ENCODE measurements at places on chromosomes 12 and 14.

- no peak for DNase-seq
Observed at GRCh38 chr12:3768911-3769447, 16.1 kb upstream of the CRACR2A start.

GRCh38 chr12:19031032-19031431 lies 98.5 kb upstream of the PLEKHA5 start:
- DNase-seq: no peak

DNA sequence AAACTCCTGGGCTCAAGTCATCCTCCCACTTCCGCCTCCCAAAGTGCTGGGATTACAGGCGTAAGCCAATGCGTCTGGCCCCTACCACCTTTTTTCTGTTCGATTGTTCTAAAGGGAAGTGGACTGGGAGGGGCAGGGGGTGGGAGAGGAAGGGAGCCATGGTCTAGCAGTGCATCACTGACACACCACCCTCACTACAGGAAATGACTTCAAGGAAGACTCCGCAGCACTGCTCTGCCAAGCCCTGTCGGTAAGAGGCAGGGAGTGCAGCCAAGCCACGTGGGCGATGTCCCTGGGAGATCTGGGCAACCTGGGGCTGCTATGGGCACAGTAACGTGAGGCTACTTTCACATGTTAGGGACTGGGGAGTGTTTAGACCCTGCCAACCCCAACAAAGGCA lies 18.0 kb downstream of the LRRC74A start:
- peak; percentile 49 for DNase-seq

DNA sequence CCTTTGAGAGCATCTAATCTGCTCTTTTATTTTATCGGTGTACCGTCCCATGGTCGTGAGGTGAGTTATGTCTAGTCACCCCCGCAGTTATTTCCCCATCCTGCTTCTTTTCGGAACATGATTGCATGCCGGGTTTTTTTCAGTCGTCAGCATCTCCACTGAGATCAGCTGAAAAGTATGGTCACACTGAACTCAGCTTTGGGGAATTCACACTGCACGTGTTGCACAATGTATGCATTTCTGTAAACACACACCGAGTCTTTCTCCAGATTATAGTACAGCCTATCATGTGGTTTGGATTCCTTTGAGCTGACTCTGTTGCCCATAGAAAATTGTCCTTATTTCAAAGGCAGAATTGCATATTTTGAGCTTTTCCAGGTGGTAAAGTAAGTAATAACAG lies 24.6 kb downstream of the PLXNC1 start:
- no peak for DNase-seq

- DNase-seq: no peak
Observed at GRCh38 chr12:108728820-108729611, 2.3 kb downstream of the CORO1C start.

- no peak for DNase-seq
Observed at GRCh38 chr12:105141320-105141922, 33.9 kb downstream of the WASHC4 start.

DNA sequence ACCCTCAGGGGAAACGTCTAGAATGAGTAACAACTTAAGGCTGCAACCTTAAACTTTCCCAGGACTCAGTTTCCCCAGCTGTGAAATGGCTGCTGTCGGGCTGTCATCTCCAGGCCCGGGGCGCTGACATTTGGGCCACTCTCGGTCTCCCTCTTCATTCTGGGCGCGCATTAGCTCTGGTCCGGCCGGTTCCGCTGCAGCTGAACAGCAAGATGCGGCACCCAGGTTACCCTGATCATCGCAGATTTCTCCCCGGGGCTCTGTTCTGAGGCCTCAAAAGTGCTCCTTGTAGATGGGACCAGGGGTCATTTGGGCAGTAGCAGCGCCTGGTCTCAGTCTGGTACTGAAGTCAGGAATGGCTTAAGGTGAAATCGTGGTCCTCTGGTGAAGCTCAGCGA lies 890 bp upstream of the BCL7A start:
- no peak for DNase-seq

- no peak for DNase-seq
Observed at GRCh38 chr12:52539083-52539820, 13.7 kb downstream of the KRT71 start.

GRCh38 chr12:12156828-12157227 lies 86.1 kb downstream of the BCL2L14 start:
- no peak for DNase-seq

- DNase-seq: no peak
Observed at GRCh38 chr12:96303653-96304052, 96.6 kb downstream of the CDK17 start.

DNA sequence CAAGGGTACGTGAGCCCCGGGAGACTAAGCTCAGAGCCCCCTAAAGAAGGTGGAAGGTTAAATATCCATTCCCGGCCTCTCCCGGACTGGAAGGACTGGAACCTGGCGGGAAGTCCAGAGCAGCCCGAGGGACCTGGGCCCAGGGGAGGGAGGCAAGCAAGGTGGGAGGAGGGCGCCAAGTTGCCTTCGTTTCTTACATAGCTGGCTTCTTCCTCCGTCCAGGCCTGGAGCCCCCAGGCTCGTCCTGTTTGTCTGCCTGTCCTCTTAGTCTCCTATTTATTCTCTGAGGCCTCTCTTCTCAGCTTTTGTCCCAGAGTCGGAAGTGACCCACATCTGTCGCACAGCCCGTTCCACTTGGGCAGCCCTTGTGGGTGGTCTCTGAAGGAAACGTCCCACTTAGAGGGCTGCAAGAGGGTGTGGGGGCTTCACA lies 745 bp downstream of the PCK2 start:
- DNase-seq: no peak

GRCh38 chr12:10867381-10867780 lies 16.7 kb downstream of the PRH1 start:
- no peak for DNase-seq

- DNase-seq: no peak
Observed at GRCh38 chr14:69841656-69842055, 37.6 kb upstream of the SMOC1 start.

DNA sequence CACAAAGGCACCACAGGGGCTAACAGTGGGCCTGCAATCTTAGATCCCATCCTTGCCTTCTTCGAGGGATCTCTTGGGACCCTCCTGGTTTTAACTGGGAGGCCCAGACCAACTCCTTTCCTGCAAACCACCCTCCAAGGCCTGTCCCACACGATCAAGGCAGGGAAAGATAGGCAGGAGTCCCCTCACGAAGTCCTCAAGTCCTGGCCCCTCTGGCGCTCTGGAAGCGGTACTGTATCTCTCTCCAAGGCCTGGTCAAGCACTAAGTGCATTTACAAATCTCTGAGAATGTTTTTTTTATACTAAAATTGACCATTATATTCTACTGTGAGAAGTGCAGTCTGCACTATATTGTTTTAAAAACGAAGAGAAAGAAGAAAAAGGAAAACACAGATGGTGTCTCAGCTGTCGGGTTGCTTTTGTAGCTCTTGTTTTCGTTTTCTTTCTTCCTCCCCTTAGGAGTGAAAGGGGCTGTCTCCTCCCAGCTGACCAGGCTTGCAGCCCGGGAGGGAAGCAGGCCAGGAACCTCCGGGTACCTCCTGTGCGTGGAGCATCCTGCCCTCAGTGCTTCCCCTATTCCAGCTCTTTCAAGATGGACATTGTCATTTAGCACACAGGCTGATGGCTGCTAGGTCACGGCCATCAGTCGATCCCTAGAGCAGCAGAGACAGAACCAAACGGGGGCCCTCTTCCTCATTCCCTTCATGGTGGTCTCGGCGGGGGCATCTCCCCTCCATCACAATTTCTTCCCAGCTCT lies 56.7 kb downstream of the FAM222A start:
- no peak for DNase-seq

DNA sequence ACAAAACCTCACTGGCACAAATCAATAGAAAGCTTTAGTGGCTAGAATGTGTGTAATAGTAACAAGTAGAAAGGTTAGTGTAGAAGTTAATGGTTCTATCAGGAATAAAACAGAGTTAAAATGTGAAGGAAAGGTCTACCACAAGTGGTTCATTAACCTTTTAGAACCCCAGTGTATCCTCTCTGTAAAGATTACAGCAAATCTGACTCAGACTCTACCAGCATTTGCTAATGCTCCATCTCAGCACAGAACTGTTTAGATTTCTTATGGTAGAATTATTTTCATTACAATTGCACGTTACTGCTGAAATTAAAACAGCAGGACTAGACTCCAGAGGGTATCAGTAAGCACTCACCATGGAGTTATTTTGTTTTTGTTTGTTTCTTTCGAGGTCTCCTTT lies 609.0 kb upstream of the LMO3 start:
- DNase-seq: no peak

DNA sequence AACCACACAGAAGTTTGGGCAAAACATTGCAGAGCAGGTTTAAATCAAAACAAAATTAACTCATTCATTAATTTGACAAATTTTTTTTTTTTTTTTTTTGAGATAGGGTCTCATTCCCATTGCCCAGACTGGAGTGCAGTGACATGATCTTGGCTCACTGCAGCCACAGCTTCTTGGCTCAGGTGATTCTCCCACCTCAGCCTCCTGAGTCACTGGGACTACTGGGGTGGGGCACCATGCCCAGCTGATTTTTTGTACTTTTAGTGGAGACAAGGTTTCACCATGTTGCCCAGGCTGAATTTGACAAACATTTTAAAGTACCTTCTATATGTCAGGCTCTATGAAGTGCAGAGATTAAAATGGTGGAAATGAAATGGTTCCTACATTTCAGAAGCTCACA lies 257.1 kb upstream of the NPAS3 start:
- DNase-seq: no peak

GRCh38 chr14:56587701-56588100 lies 8.1 kb downstream of the TMEM260 start:
- no peak for DNase-seq

DNA sequence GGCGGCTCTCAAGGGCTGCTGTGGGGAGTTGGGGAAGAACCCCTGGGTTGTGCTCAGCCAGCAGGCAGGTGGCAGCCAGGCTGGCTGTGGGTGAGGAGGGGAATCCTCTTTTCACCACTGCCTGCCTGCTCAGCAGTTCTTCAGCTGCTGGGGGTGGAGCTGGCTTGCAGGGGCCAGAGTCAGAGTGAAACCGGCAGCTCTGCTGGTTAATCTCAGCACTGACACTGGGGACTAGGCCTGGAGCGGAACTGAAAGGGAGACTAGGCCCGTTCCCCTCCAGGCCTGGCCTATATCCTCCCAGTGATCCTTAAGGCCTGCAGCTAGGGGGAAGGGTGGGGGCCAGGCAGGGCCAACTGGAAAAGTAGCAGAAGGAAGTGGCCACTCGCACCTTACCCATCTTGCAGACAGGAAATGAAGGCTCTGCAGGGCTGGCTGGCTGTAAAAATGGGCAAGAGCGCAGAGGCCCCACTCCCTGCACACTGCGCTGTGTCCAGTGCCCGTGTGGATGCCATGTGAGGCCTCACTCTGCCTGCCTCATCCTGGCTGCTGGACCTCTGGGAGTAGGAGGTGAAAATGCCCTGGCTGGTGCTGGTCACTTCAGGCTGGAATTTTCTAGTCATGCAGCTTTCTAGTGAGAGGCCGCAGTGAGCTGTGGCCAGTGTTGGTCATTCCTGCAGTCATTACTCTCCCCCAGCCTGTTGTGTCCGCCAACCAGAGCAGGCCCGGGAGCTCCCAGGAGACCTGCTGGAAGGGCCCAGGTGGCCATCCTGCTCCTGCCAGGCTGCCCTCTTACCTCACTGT lies 39.4 kb downstream of the SH2B3 start:
- peak; percentile 63 for DNase-seq

DNA sequence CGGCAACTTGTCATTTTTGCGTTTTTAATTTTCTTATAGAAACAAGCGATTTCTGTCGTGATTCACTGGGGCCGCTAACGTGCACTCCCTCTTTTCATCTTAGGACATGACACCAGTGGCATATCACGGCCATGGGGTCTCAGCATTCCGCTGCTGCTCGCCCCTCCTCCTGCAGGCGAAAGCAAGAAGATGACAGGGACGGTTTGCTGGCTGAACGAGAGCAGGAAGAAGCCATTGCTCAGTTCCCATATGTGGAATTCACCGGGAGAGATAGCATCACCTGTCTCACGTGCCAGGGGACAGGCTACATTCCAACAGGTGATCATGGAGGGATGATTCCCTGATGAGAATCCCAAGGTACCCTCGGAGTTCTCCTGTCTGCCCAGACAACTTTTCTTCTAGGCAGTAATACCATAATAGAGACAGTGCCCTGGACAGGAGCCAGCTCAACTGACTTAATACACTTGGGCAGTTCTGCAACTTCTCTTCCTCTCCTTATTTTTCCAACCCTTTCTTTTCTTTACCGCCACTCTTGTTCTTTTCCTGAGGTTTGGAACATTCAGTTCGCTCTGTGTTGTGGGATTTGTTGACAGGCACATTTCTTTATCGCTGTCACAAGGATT lies 821 bp downstream of the TMEM106C start:
- no peak for DNase-seq

DNA sequence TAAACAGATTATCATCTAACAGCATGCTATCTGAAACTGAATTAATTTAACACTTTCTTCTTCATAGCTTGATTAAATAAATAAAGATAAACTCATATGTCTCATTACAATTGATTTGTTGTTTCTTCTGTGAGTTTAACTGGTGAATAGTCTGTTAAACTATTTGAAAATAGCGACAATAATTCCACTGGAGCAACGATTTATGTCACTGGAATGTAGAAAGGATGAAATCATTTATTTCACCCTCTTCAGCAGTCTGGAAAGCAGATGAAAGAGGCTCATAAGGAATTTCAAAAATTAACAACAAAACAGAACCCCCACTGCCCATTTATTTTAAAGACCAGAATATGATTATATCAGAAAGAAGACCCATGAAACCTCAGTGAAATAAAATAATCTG lies 1165.1 kb upstream of the USP15 start:
- DNase-seq: no peak

DNA sequence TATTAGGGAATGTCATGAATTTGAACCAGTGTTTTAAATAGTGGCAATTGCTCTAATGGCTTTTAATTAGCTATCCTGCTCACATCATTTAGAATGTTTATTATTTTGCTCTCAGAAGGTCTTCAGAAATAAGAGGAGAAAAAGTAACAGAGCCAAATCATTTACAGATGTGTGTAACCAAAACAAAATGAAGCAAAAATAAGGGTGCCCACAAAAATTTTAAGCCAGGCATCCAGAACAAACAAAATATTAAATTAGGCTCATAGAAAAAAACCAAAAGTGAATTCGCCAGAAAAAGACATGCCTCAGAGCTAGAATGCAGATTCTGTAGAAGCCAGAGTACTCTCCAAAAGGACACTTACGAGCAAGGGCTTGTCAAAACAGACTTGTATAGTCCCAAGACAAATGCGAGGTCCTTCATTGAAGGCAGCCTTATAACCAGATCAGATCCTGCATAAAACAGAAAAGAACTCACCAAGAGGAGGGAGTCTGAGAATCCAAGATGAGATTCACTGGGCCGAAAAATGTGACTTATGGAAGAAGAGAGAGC lies 20.2 kb upstream of the SERPINA1 start:
- no peak for DNase-seq

All from activated CD4-positive, alpha-beta T cell treated with anti-CD3 and anti-CD28 coated beads, Interleukin-2, amount 50 U/mL, for 24 hours (primary cell).